Inflammatory macrophage treated with lipopolysaccharide for 4 hours (primary cell): ENCODE measurements at places on chromosomes 1 and 21.

DNA sequence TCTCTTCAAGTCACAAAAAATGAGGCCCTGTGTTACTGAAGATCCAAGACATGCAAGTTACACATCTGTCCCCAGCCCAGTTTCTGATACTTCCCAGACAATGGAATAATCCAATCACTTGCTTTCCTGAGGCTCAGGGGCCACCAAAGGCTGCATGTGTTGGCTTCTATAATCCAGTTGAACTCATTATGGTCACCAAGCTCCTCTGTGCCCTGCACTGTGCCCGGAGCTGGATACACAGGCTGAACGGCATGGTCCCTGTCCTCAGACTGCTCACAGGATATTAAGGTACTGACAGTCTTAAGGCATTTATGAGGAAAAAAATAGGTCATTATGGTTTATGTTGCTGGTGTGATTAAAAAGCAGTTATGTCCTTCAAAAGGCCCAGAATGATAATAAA is 117.0 kb upstream of the SYT6 start:
- DNase-seq: no peak

GRCh38 chr1:218674280-218674773 is 329.2 kb downstream of the TGFB2 start:
- peak; percentile 36 for DNase-seq

DNA sequence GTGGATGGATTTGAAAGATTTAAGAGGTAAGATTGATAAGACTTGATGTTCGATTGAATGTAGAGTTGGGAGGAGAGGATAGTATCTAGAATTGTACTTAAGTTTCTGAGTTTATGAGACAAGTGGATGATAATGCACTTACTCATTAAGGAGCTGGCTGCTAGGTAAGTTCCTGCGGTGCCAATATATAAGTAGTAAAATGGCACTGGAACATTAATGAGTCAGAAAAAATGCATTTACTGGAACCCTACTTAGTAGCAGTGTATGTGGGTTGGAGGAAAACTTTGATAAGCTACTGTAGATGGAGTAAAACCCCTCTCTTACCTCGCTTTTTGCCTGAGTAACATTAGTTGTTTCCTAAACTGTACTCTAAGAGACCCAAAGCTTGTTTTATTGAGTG is 68.2 kb downstream of the ZFYVE9 start:
- DNase-seq: no peak

DNA sequence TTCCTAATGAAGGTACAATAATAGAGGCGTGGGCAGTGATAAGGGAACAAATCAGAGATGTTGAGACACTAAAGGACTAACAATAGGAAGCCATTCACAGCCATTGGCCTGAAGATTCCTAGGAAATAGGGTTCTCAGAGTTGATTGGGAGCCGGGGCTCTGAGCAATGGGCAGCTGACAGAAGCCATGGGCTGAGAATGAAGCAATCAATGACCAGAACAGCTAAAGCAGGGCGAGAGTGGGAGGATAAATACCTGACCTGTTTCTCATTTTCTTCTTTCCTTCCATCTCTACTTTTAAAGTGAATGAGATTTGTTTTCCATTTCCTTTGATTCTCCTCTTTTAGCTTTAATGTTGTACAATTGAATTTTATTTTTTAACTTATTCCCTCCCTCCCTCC is 774.7 kb upstream of the ADGRL4 start:
- DNase-seq: no peak

DNA sequence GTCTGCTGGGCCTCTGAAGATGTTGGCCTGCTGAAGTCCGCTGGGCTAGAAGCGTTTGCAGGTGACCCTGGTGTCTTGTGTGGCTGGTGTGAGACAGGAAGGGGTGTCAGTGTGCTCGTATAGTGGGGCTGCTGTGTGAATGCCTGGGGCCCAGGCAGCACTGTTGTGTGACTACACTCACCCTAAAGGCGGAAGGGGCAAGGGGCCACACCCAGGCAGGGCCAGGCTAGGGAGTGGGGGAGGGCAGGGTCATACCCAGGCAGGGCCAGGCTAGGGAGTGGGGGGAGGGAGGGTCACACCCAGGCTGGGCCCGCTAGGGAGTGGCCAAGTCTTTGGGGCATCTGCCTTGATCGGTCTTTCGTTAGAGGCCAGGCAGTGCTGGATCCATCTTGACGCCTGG is 25.0 kb downstream of the PDXK start:
- no peak for DNase-seq

DNA sequence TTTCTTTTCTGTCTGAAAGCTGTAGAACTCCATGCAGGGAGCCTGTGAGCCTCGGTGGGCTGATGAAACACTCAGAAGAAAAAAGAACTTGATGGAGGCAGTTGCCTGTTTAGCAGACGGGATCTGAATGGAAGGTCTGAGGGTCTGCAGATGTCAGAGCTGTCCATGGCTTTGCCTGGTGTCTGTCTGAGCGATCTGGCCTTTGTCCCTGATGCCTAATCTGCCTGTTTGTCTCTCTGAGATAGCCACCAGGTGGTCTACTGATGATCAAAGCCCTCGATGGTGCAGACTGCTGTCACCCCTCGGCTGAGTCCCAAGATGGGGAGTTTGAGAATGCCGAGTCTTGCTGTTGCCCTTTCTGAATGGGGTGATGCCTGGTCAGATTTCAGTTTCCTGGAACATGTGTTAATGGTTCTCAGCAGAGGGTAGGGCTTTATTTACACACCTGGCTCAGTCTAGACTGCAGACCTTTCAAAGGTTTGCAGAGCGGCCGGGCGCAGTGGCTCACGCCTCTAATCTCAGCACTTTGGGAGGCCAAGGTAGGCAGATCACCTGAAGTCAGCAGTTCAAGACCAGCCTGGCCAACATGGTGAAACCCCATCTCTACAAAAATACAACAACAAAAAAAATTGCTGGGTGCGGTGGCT is 90.4 kb downstream of the KIF26B start:
- DNase-seq: no peak

GRCh38 chr1:213605732-213606131 is 382.0 kb upstream of the PROX1 start:
- DNase-seq: no peak

DNA sequence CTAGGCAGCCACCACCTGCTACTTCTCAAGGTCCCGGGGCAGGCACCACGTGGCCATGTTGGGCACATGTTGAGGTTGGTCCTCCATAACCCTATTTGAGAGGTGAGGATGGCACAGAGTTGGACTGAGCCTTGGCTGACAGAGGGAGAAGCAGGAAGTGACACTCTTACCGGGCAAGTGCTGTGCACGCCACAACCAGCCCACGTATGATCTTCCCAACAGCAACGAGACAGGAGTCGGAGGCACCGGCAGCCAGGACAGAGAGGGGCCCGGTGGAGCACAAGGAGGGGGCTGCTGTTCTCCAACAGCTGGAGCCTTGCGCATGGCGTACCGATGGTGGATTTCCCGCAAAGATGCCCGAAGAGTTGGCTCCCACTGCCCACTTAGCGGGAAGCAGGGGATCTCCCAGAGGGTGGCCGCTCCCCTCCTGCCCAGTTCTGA is 3.4 kb downstream of the CLEC20A start:
- DNase-seq: no peak

GRCh38 chr1:101484689-101485338 is 248.0 kb downstream of the S1PR1 start:
- DNase-seq: no peak
